Hair follicular keratinocyte (primary cell): ENCODE measurements at places on chromosomes 1 and 21. TPM values are rescaled to one million over a fixed set of nuclear protein-coding genes. Genes with fewer than 3 reads are reported as not detected.

Gene TEX38
- not detected in 2 replicates for total RNA-seq

Gene ADAMTSL4
- 8.5 and 18.4 TPM in 2 replicates for total RNA-seq

Gene RNU1-2
- under 0.01 TPM in 2 replicates for total RNA-seq

Gene GIPC2
- total RNA-seq = 1.9 and 3.0 TPM in 2 replicates

Gene SPRR3
- 0.61 and 0.70 TPM in 2 replicates for total RNA-seq

Gene SELP
- total RNA-seq = not detected in 2 replicates

Gene HAPLN2
- total RNA-seq = not detected in 2 replicates

Gene ST6GALNAC5
- 3.3 and 6.4 TPM in 2 replicates for total RNA-seq

Gene TGFB2
- 5.5 and 7.9 TPM in 2 replicates for total RNA-seq

Gene CHRM3
- not detected in 2 replicates for total RNA-seq

Gene LDLRAP1
- 29.3 TPM in 2 replicates for total RNA-seq

Gene RGSL1
- not detected in 2 replicates for total RNA-seq

Gene PLCH2
- total RNA-seq = 99.9 and 124 TPM in 2 replicates

Gene SPATA21
- total RNA-seq = not detected in 2 replicates

Gene CELA3B
- total RNA-seq = not detected in 2 replicates

Gene EPB41
- total RNA-seq = 17.2 and 18.5 TPM in 2 replicates

Gene TPTE
- not detected in 2 replicates for total RNA-seq

Gene CCDC185
- total RNA-seq = not detected in 2 replicates

Gene KRTAP13-4
- total RNA-seq = not detected in 2 replicates

Gene MRPL20
- 106 and 211 TPM in 2 replicates for total RNA-seq

Gene SH3BGR
- total RNA-seq = 0.46 and 0.70 TPM in 2 replicates

Gene USP48
- 14.9 and 20.0 TPM in 2 replicates for total RNA-seq

Gene GPR52
- not detected in 2 replicates for total RNA-seq

Gene LDLRAD2
- not detected in 2 replicates for total RNA-seq

Gene RIPK4
- 23.0 and 25.3 TPM in 2 replicates for total RNA-seq

Gene SPRR2F
- total RNA-seq = not detected in 2 replicates

Gene BSND
- total RNA-seq = not detected in 2 replicates

Gene TOMM20
- total RNA-seq = 98.8 and 124 TPM in 2 replicates

Gene NKAIN1
- total RNA-seq = not detected in 2 replicates

Gene SMCP
- not detected in 2 replicates for total RNA-seq

Gene ADGRL2
- total RNA-seq = 1.6 and 10.6 TPM in 2 replicates

Gene KRTAP10-6
- total RNA-seq = not detected in 2 replicates

Gene CSF3R
- not detected in 2 replicates for total RNA-seq

Gene OR2L8
- not detected in 2 replicates for total RNA-seq

Gene SHE
- total RNA-seq = under 0.01 TPM in 1 of 2 replicates, not detected in the other

Gene PDE4DIP
- total RNA-seq = 28.3 and 38.8 TPM in 2 replicates

Gene ATP1A1
- 209 and 246 TPM in 2 replicates for total RNA-seq

Gene DNM3
- total RNA-seq = 0.47 and 1.9 TPM in 2 replicates

Gene SOX13
- 6.1 and 9.6 TPM in 2 replicates for total RNA-seq

Gene SFPQ
- 140 and 181 TPM in 2 replicates for total RNA-seq

Gene ADAM15
- total RNA-seq = 207 and 264 TPM in 2 replicates

Gene CFAP107
- total RNA-seq = not detected in 2 replicates

Gene RGS16
- 0.19 and 0.23 TPM in 2 replicates for total RNA-seq

Gene NUCKS1
- 67.5 and 72.4 TPM in 2 replicates for total RNA-seq

Gene DCST2
- total RNA-seq = not detected in 2 replicates

Gene AK4
- 26.5 and 33.3 TPM in 2 replicates for total RNA-seq

Gene WDR4
- 6.2 and 12.2 TPM in 2 replicates for total RNA-seq

Gene AADACL4
- not detected in 2 replicates for total RNA-seq

Gene S100A6
- total RNA-seq = 1,494 and 3,100 TPM in 2 replicates

Gene KRTAP13-3
- not detected in 2 replicates for total RNA-seq

Gene KLHDC8A
- total RNA-seq = not detected in 2 replicates

Gene SH2D1B
- not detected in 2 replicates for total RNA-seq

Gene KRTAP19-1
- not detected in 2 replicates for total RNA-seq

Gene KCND3
- total RNA-seq = 0.08 and 0.55 TPM in 2 replicates

Gene ESPN
- 0.84 and 4.3 TPM in 2 replicates for total RNA-seq

Gene C1QA
- not detected in 2 replicates for total RNA-seq

Gene LRRIQ3
- total RNA-seq = 0.39 and 0.53 TPM in 2 replicates

Gene CD244
- total RNA-seq = not detected in 2 replicates
